Activated CD4-positive, alpha-beta T cell treated with anti-CD3 and anti-CD28 coated beads for 36 hours (primary cell): ENCODE measurements at places on chromosomes 13 and 19. TPM values are rescaled to one million over a fixed set of nuclear protein-coding genes. Genes with fewer than 3 reads are reported as not detected.
A peak's percentile ranks its signal among the peaks of the same experiment; 100 is the strongest.

- DNase-seq = no peak
These were observed 178.3 kb downstream of the EFNB2 start for GRCh38 chr13:106357198-106357597.

GRCh38 chr19:45469945-45470761 lies 2.4 kb downstream of the FOSB start:
- DNase-seq = peak; percentile 49

DNA sequence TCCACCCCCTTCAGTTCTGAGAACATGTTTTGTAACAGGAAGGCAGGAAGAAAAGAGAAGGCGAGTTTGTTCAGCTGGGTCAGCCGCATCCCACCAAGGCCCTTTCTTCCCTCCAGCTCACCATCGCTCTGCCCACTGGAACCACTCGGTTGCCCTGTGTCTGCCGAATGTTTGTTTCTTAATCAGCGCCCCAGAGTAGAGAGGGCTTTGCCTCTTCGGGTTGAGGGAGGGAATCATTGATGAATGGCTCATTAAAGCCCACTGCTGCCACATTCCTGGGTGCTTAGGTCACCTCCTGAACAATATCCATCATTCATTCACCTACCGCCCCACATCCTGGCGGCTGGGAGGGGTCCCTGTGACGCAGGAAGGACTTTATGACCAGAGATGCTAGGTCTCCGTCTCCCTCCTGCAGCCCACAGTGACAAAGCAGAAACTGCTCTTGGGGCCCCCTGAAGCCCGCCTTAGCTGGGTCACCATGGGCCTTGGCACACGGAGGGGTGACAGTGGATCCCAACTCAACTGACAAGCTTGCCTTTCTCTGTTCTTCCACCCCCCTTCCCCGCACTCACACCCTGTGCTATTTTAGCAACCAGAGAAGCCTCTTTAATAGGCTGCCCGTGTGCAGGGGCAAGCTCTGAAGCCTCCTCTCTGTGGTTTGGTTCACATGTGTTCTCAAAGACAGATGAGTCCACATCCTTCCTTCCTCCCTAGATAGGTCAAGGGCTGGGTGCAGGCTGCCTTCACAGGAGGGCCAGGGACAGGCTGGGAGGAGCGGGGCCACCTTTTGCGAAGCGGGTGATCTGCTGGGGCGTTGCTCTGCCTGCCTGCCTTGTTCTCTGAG lies 46.2 kb downstream of the ACTN4 start:
- DNase-seq = peak; percentile 14

- peak; percentile 71 for DNase-seq
These were observed 20.3 kb downstream of the C19orf81 start for GRCh38 chr19:50669302-50670101.

GRCh38 chr13:44136696-44137268 lies 236.8 kb upstream of the SERP2 start:
- no peak for DNase-seq

DNA sequence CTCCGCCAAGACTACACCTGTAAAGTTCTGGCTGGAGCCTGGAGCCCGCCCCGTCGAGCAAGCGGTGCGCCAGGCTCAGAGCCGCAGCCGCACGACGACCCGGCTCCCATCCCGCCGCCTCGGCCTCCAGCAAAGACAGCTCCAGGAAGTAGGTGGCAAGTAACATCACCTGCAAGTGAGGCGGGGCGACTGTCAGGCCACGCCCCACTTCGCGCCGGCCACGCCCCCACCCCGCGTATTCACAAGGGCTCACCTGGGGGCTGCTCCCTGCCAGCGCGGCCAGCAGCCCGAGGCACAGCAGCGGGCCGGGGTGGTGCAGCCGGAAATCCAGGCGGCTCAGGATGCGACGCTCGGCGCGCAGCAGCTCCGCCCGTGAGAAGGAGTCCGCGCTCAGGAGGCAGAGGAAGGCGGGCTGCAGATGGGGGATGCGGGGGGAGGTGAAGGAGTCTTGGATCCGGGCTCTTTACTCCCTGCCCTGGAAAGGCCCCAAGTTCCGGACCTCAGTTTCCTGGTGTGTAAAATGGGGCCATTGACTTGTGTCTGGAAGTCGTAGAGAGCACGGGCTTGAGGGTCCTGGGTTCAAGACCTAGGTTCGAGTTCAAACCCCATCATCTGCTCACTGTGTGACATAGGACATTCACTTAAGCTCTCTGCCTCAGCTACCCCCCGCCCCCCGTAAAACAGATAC lies 3.2 kb downstream of the CCNP start:
- peak; percentile 60 for DNase-seq

- DNase-seq = peak; percentile 45
These were observed 13.9 kb downstream of the IGLON5 start for GRCh38 chr19:51325161-51325976.

- no peak for DNase-seq
These were observed 69.5 kb upstream of the ZDHHC20 start for GRCh38 chr13:21528616-21529015.

DNA sequence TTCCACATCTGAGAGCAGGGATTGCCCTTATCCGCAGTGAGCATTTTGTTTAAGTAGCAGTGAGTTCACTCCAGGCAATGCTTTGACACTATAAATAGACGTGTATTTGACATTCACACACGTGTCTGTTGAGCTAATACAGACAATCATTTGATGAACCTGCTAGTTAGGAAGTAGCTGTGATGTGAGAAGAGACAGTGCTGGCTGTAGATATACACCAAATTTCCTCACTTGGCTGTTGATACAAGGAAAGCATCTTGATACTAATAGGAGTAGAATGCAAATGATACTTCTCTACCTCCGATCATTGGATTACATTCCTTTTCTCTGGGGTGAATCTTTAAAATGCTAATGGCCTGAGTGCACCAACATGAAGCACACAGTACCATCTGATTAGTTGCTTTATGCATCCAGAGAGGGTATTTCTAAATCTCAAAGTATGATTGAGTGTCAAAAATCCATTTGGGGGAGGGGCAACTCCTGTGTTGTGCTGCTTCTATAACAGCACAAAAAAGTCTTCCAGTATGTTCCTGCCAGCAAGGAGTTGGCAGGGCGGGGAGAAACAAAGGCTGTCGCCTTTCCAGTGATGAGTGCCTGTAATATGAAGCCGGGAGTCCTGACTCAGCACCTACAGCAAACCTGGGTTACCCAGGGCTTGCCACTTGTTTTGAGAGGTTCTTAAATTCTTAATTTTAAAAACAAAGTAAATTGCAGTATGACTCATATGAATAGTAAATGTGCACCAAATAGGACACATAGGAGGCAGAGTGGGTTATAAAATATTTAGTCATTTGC lies 7.0 kb downstream of the CUL4A start:
- peak; percentile 41 for DNase-seq

GRCh38 chr13:74017301-74018061 lies 116.7 kb downstream of the KLF12 start:
- no peak for DNase-seq

GRCh38 chr13:36559375-36559774 lies 114.4 kb upstream of the SERTM1 start:
- DNase-seq = no peak

GRCh38 chr19:18912933-18913332 lies 6.3 kb downstream of the COPE start:
- no peak for DNase-seq

- DNase-seq = peak; percentile 71
These were observed 16.0 kb upstream of the SEMA6B start for GRCh38 chr19:4575267-4576015.

Gene ZNF841
- total RNA-seq = 20.3 TPM

Gene FAM124A
- 0.25 TPM for total RNA-seq

Gene GNG7
- total RNA-seq = 1.2 TPM

Gene OVOL3
- total RNA-seq = not detected
